ENCODE measurements at places on chromosomes 4 and X.

DNA sequence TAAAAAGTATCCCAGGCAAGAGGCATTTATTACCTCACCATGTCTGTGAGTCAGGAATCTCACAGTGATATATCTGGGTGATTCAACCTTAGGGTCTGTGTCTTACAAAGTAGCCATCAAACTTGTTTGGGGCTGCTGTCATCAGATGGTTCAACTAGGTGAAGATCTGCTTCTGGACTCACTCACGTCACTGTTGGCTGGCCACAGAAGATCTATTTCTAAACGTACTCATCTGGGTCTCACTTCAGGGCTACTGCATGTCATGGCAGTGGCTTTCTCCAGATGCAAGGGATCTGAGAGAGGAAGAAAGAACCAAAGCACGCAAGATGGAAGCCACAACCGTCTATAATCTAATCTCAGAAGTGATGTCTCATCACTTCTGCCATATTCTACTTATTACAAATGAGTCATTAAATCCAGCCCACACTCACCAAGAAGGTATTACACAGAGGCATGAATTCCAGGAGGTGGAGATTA is 267.8 kb upstream of the ANKRD50 start:
- DNase-seq: no peak

GRCh38 chr4:111937368-111937767 is 207.9 kb upstream of the FAM241A start:
- DNase-seq: no peak

DNA sequence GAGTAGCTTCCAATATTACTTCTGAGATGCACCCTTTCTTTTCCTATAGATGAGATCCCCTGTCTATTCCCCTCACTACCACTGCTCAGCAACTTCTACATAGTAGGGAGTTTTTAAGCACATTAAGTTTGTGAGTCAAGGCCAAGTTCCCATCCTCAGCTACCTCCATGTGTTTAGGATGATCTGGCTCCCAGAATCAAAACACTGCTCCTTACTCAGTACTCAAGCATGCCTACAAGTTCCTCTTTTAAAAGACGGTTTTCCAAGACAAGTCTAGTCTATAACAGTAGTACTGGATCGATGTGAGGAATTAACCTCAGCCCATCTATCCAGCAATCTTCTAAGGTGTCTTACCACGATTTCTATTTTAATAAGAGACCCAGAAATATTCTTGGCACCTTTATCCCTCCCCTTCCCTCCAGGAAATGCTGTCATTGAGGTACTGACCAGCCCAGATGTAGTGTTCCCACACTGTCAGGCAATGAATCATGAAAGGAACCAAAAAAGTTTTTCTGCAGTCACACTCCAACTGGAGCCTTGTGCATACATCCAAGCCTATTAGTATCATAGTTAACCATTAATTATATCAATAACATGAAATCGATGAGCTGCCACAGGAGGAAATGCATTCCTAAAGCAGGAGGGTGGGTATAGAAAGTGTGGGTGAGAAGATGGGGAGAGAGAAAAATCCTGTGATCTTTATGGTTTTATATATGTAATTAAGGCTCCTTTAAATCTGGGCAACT is 29.6 kb downstream of the AREG start:
- DNase-seq: no peak

DNA sequence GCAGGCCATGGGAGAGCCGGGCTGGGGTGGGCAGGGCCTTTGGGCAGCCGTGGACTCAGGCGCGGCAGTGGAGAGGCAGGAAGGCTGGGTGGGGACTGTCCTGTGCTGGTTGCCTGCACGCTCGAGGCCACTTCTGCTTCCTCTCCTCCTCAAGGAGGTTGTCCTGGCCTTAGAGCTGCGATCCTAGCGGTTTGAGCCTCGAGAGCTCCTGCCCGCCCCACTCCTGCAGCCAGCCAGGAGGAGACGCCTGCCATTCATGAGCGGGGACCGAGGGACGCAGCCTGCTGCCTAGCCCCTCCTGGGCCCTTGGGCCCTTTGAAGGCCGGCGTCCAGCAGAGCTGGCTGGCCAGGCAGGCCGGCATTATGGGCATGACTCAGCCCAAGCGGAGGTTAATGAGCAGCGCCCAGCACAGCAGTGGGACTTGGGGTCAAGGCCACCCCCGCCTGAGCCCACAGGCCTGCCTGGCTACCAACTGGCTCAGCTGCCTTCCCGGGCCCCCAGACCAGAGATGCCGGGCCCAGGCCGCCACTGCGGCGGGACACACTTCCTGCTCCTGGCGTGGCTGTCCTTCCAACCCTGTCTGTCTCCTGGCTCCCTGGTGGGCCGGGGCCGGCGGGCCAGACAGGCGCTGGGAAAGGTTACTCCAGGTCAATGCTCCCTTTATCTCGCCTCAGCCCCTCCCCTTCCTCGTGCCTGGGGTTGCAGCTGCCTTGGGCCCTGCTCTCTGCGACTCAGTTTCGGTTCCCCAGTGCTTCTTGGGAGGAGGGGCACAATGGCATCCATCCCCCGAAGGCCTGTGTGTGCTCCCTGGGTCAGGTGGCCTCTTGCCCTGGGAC is 1.8 kb downstream of the ABCD1 start:
- peak; percentile 54 for DNase-seq

- DNase-seq: no peak
Measured at GRCh38 chr4:183918696-183919095, 13.6 kb downstream of the STOX2 start.

DNA sequence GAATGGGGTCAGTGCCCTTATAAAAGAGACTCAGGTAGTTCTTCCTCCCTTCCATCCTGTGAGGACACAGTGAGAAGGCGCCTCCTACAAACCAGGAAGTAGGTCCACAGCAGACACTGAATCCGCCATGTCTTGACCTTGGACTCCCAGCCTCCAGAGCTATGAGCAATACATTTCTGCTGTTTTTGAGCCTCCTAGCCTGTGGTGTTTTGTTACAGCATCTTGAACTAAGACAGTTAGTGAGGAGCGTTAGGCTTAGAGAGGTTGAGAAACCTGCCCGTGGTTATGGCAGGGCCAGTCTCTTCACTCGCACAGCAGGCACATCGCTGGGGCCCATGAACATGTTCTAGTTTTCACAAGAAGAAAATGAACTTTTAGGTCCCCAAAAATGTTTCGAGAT is 19.7 kb downstream of the SHROOM2 start:
- no peak for DNase-seq

DNA sequence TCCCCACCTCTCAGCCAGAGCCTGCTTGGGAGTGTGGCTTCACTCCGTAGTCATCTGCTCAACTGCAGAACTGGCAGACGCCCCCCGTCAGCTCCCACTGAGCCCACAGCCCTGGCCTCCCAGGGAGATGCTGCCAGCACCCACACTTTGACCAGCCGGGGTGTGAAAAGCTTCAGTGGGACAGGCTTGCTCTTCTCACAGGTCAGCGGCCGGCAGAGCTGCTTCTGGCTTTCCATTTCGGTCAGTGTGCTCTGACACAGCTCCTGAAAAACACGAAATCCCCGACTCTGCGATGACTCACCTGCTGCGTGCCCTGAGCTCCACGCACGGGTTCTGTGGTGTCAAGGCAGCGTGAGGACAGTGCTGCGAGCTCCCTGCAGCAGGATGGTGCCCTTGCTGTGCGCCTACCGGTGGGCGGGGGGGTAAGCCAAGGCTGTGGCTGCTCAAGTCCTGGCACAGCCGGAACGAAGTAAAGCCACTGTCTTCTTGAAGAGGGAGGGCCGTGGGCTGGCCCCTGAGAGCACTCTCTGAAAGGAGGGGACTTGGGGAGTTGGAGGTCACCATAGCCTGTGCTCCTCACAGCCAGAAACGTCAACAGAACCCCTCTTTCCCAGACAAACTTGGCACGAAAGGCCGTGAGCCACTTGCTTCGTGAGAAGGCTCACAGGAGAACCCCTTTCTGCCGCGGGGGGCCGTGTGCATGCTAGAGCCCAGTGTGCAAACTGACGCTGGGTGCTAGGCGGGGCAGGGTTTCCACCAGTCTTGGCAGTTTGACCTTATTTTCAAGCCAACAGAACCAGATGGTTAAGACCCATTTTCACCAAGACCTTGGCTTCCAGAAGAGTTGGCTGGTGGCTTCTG is 23.6 kb downstream of the NOP14 start:
- DNase-seq: no peak

GRCh38 chr4:65798498-65799127 is 128.3 kb upstream of the EPHA5 start:
- DNase-seq: no peak

DNA sequence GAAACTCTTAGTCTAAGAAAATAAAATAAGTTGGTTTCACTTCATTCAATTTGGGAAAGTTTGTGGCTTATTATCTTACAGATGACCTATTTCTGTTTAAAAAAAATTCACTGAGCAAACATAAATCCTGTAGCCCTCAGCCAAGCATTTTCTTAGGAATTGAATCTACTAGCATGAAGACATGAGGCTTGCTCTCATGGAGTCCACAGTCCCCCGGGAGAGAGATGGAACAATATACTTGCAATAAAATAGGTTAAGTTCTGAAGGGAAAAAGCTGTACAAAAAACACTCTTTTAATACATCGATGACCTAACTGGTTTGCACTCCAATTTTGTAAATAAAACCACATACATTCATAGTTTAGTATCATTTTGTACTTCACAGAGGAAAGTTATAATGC is 642.6 kb upstream of the FAM241A start:
- no peak for DNase-seq

DNA sequence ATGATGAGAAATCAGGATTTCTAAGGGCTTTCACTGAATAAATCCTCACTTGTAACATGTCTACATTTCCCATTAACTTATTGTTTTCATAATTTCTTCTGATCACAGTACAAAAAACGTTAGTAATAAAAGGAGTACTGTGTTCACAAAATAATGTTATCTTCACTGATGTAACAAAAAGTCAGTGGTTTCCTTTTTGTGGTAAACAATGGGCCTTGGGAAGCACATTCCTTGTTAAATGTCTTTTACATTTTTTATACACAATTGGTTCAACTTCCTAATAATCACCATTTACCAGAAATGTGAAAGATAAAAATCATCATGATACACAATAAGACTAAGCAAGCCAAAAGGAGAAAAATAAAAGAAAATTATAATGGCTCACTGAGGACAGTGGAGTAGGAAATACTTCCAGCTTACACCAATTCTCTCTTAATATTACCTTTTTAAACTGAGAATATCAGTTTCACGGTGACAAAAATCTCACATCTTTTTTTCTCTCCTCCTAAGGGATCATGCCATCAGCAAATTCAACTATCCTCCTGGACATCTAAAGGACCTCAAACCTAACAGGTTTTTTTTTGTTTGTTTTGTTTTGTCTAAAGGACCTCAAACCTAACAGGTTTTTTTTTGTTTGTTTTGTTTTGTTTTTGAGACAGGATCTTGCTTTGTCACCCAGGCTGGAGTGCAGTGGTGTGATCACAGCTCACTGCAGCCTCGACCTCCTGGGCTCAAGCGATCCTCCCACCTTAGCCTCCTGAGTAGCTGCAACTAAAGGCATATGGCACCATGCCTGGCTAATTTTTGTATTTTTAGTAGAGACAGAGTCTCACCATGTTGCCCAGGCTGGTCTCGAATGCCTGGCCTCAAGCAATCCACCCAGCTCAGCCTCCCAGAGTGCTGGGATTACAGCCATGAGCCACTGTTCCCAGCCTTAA is 57.3 kb downstream of the FRYL start:
- DNase-seq: no peak

DNA sequence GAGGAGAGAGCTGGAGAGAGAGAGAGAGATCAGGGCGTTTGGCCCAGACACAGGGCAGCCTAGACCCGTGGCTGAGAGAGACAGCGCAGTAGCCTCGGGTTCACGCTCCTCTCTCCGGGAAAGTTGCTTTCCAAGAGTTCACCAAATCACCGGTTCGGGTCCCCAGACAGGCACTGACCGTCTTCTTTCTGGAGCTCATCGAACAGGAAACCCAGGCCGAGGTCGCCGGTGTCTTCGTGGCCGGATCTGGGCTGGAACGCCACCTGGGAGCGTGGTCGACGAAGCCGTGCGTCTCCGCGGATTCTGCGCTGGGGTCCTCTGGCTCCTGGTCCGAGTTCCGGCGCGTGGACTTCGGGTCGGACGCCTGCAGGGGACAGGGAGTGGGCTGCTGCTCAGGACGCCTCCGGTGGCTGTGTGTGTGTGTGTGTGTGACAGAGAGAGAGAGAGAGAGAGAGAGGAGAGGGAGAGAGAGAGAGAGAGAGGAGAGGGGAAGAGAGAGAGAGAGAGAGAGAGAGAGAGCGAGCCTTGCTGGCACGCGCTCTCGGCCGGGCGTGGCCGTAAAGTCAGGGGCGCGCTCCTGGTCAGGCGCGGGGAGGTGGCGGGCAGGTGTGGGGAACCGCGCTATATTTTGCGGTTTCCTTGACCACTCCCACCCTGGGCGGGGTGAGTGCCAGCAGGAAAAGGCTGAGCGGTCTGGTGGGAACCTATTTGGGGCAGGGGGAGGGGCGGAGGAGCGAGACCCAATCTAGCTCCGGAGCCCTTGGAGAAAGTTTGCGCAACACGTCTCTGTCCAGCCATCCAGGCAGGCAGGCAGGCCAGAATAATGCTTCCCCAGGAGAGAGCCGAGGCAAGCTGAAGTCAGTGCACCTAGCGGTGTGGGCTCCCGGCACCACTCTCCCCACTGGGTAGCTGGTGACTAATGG is 62.1 kb downstream of the RHOXF2B start:
- DNase-seq: no peak

DNA sequence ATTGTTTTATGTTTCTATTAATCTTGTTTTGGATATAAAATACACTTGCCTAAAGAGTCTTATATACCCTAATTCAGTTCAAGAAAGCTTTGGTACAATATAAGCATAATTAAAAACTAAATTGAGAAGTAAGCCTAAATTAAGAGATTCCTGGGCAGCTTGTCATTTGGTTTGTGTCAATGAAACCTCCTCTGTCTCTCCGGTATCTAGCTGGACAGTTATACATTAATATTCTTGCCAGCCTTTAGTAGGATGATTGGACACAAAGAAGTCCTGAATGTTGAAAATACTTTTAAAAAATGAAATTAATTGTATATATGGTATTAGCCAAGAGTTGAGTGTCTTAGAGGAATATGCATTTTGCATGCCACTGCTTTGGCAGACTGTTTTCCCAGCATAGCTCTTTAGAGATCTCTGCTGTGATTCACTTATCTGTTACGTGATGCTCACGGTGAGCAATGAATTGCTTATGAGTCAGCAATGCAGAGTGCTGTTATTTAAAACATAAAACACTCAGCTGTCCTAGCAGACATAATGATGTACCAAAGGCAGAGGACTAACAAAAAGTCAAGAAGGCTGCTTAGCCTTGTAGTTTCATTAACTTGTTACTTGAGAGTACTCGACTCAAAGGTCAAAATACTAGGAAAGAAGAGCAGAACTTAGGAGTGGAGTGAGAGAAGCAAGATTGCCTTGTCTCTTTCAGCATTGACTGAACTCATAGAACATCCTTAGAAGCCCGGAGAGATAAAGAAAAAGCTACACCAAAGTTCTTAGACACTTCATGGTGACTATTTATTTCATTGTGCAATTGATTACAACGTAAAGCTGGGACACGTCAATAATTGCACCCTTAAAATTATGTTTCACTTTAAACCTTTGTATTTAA is 1296.1 kb upstream of the PCDH7 start:
- DNase-seq: no peak

All from CD4-positive, alpha-beta T cell treated with Interleukin-4 for 1 hour (primary cell).